Ammon's horn (tissue), 1 donor: ENCODE measurements at places on chromosomes 1 and 21.
A peak's percentile ranks its signal among the peaks of the same experiment; 100 is the strongest.

DNA sequence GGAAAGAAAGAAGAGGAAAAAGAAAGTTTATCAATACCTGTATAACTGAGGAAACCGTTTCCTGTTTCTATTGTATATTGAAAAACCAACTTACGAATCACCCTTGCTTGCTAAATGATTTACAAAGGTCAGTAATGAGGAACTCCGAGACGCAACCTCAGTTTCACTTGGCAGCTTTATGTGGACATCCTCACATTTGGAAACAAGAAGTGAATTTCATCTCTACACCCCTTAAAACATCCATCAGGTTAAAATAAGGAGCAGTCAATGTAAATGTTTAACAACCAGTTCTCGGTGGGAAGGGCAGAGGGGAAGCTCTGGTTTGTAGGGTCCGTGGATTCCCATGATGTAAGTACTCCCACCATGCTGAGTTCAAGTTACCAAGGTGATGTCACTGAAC lies 481.7 kb upstream of the RUNX1 start:
- DNase-seq: peak; percentile 54

DNA sequence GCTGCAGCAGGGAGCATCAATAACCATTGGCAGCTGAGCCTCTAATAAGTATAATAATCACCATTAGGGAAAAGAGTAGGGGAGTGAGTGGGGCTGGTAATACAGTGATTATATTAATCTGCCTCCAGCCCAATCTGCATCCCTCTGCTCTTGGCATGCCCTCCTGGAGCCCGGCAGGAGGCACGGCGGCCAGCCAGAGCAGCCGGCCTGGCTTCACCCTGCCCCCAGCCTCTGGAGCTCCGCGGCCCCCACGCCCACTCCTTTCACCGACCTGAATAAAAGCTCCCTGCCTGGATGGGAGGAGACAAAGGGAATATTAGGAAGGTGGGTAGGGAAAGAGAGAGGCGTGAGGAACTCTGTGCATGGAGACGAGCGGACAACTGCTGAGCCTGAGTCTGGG lies 28.3 kb downstream of the OPTC start:
- no peak for DNase-seq

GRCh38 chr1:167819849-167820683 lies 93.9 kb downstream of the ADCY10 start:
- DNase-seq: peak; percentile 62

DNA sequence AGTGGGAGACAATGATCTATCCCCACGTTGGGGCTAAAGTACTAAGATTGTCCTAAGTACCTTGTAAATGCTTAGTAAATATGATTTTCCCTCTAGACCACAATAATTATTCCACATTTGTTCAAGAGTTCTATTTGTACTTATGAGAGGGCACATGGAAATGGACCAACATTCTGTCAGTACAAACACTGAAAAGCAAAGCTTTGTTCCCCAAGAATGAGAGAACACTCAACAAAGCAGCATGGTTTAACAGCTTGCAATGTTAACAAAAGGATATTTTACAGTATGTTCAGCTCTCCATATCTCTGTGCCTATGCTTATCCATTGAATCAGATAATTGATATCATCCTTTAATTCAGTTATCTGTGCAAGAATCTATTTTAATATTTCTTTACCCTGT lies 35.4 kb downstream of the RBM11 start:
- peak; percentile 57 for DNase-seq

DNA sequence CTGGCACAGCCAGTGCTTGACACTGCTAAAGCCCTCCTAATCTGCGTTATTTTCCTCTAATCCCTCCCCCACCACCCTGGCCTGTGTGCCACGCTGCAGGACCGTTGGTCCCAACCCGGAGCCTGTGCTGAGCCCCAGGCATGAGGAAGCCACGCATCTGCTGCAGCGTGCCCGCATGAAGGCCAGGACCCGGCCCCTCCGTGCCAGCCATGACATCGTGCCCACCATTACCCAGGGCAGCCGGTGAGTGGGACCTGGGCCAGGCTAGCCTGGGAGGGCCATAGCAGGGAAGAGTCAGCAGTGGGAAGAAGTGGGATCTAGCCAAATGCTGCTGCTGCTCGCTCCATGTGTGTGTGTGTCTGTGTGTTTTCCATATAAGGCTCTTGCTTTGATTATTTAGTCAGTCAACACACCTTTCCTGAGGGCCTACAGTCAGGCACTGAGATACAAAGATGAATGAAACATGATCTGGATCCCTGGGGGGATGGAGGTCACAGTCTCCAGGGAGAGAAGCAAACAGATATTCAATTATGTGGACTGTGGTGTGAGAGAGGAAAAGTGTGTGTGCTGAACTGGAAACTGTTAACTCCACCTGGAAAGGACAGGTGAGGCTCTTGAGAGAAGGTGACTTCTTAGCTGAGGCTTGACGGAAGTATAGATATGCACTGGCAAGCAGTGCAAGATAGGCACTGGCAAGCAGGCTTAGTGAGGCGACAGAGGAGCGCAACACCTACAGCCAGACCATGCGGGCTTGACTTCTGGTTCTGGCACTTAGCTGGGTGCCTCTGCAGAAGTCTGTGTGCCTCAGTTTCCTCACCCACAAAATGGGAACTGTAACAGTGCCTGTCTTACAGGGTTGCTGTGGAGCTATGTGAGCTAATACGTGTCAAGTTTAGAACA lies 15.9 kb downstream of the KIAA1614 start:
- DNase-seq: no peak

DNA sequence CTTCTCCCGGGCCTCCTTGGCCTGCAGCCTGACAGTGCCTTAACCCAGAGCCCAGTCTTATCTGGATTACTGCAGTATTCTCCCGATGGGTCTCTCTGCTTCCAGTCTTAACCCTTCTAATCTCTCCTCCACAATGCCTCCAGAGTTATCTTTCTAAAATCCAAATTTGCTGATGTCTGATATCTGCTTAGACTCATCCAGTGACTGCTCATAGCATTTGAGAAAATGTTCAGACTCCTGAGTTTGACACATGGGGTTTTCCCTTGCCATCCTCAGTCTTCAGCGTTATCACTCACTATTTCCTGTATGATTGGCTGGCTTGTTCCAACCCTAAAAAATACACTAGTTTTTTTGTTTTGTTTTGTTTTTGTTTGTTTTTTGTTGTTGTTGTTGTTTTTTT lies 102.0 kb downstream of the FMN2 start:
- no peak for DNase-seq

DNA sequence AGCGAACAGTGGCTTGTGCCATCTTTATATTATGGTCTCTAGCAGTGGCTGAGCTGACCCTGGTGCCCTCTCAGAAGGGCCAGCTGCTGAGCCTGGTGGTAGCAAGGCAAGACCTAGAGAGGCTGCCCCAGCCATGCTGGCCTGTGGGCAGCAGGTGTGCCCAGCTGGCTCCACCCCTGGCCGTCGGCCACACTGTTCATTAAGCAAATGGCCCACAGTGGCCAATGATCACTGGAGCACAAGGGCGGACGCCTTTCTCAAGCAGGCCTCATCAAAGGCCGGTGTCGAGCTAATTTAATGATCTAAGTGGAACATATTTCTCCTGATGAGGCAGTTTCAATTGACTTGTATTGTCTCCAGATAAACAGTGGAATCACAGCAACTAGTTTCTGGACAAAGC lies 89.4 kb downstream of the GRIK3 start:
- DNase-seq: no peak

GRCh38 chr1:217273866-217274265 lies 357.0 kb downstream of the GPATCH2 start:
- no peak for DNase-seq

DNA sequence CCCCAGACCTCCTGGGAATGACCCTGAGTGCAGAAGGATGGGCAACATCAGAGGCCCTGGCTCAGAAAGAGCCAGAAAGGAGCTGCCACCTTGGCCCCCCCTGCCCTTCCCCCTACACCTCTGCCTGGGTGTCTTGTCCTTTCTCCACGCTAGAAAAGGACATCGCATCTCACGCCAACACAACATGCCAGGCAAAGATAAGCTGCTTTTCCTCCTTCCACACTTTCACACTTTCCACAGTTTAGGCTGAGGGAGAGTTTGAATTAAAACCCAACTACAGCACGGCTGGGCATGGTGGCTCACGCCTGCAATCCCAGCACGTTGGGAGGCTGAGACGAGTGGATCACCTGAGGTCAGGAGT lies 109.5 kb downstream of the SPSB1 start:
- DNase-seq: no peak

- DNase-seq: no peak
Measured at GRCh38 chr21:19535356-19535755, 1131.8 kb upstream of the TMPRSS15 start.

DNA sequence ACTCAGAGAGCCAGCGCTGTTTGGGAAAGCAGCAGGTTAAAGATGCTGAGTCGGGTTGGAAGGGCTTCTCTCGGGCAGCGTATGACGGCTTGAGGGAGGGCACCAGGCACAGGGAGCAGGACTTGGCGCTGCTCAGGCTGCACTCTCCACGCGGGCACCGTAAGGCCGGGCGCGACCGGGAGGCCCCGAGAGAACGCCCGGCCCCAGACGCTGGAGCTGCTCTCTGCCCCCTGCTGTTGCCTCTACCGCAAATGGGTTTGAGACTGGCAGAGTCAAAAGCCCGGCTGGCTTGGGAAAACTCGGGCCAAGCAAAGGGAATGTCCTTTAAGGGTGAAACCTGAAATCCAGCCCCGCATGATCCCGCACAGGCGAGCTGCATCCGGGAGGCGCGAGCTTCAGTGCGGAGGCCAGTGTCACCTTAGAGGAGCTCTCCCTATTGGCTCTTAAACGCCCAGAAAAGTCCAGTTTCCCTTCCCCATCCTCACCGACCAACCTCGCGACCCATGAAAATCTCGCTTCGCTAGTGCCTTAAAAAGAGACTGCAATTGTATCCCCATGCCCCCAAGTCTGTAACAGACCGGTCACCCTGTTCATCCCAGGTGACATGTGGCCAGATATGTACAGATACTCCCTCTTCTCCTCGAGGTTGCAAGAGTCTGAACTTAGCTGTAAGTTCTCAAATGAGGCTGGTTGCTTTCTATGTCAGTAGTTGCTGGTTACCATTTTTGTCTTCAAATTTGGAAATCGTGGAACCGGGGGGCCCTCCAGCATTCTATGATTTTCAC lies 1.1 kb downstream of the PRRX1 start:
- DNase-seq: peak; percentile 52

DNA sequence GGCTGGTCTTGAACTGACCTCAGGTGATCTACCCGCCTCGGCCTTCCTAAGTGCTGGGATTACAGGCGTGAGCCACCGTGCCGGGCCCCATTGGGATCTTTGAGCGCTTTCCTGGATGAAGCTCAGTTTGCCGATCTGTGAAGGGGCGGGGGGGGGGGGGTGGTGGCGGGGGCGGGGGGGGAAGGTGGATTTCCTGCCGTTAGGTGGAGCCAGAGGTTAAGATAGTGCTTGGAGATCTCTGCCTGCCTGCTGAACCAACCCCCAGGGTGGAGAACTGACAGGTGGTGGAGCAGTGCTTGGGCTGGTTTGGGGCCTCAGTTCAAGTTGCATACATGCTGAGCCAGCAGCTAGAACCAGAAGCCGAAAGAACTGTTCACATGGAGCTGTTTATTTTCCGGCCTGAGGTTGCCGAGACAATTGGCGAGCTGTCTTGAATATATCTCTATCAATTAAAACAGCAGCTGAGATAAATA lies 1.7 kb downstream of the TMCC2 start:
- DNase-seq: peak; percentile 91

DNA sequence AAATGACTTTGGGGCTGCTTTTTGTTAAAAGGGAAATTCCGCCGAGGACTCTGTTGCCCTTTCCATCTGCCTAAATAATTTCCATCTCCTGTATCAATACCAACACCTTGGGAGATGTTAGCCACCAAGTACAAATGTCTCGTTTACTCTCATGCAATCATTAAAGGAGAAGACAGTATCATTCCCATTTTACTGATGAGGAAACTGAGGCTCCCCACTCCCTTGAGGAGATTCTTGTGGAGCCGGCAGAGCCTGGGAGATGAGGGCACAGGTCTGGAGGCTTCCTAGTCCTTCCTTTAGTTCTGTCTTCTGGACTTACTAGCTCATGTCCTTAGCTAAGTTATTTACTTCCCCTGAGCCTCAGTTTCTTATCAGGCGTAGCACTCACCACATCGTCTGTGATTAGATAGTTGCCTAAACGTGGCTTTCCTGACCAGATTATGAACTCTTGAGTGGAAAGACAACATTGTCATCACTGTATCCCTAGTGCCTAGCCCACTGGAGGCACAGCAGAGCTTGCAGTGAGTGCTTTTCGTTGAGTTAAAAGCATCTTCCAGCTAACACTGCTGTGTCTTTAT lies 81.6 kb downstream of the ADSS2 start:
- DNase-seq: no peak

DNA sequence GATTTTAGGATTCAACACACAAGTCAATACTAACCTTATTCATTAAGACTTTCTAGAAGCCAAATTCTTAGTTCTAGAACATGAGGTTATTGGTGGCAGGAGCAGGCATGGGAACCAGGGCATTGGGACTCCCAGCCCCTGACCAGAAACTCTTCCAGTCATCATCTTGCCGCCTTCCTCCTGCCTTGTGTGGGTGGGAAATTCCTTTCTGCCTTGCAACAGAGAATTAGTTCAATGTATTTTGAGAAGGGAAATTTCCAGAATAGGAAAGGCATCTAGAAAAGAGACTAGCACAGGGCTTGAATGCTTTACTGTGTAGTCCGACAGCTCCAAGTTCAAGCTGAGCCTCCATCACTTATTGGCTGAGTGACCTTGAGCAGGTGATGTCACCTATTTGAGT lies 8.7 kb downstream of the GRHL3 start:
- DNase-seq: no peak

- DNase-seq: peak; percentile 14
Measured at GRCh38 chr1:67850611-67851075, 17.4 kb upstream of the GNG12 start.

- DNase-seq: peak; percentile 79
Measured at GRCh38 chr1:12184008-12184681, 17.4 kb downstream of the TNFRSF1B start.
